ENCODE measurements at places on chromosomes 5 and 9.
A peak's percentile ranks its signal among the peaks of the same experiment; 100 is the strongest.

- no peak for DNase-seq
Observed at GRCh38 chr9:114484854-114485443, 20.3 kb downstream of the WHRN start.

- DNase-seq: no peak
Observed at GRCh38 chr9:18208166-18209059, 265.5 kb upstream of the ADAMTSL1 start.

- no peak for DNase-seq
Observed at GRCh38 chr5:62312036-62312435, 6.0 kb downstream of the KIF2A start.

DNA sequence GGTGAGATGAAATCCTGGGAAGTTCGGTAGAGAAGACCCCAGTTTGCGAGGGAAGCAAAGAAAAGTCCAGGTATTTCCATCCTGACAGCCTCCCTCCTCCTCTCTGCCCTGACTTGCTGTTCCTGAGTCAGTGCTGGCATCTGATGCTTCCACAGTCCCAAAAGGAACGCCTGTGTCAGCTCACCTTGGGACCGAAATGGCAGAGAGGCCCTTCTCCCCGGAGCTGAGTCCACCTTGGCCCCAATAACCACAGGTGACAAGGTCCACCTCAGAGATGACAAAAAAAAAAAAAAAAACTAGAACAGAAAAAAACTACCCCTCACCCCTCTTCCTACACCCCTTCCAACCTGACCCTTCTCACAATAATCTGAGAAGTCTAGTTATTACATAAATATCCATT, 31.6 kb downstream of the SLC6A7 start:
- no peak for DNase-seq

DNA sequence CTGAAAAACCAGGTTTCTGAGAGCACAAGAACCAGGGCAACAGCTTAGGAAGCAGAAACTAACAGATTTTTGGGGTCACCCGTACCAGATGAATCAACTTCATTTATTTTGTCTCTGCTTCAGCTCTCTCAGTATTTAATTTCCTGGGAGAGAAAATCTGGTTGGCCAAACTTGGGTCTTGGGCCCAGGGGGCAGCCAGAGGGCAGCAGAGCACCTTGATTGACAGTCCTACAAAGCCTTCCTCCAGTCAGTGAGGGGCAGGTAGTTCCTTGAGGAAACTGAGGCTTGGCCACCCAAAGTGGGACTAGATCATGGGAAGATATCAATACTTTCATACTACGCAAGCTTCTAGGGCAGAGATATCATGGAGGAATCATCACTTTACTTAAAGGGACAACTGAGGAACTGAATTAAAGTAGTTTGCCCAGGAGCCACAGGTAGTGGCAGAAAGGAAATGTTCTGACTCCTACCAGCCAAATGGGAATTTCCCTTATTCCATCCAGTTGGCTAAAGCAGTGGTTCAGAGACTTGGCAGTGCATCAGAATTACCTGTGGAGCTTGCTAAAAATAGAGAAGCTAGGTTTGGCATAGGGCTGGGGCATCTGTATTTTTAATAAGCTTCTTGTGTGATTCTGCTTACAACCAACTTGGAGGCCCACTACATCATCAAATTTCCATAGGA, 21.5 kb upstream of the ARHGAP26 start:
- peak; percentile 13 for DNase-seq

GRCh38 chr5:8068078-8068477, 199.1 kb downstream of the MTRR start:
- DNase-seq: no peak

DNA sequence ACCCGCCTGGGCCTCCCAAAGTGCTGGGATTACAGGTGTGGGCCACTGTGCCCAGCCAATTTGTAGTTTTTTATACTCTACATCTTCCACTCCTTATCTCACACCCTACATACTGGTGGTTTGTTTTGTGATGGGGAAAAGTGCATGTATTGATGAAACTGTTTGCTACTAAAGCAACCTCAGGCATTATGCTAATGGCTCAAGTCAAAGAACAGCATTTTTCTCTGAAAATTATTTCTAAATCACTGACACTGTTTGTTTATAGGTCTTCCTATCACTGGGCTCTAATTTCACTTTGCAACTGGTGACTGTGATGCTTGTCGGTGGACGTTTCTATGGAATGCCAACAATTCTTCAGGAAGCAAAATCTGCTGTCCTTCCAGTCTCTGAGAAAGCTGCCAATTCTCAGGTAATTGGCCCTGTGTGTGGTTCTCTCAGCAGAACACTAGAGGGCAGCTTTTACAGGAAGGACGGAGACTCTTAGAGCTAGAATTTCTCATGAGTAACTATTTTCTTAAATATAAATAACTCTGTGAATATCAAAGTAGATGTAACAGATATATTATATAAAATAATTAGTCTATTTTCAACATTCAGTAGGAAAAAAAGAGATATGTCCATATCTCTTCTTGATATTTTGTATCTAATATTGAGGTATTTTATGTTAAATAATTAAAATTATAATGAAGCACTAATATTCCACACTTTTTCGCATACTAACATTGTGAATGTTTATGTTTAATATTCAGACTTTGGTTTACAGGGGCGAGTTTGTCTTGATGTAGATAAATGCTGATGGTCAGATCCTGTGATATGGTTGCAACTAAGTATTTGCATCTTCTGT, 244.1 kb downstream of the ADGRV1 start:
- DNase-seq: no peak
